ENCODE measurements at places on chromosomes 16 and 17. TPM values are rescaled to one million over a fixed set of nuclear protein-coding genes. Genes with fewer than 3 reads are reported as not detected.

Gene TVP23A
- total RNA-seq = not detected

Gene C17orf67
- total RNA-seq = 0.87 TPM

Gene RHBDF1
- 39.8 TPM for total RNA-seq

Gene PDE6G
- not detected for total RNA-seq

Gene PRSS27
- 0.75 TPM for total RNA-seq

Gene FTSJ3
- total RNA-seq = 73.0 TPM
